ENCODE measurements at places on chromosomes 7 and 10. TPM values are rescaled to one million over a fixed set of nuclear protein-coding genes. Genes with fewer than 3 reads are reported as not detected.

SFRP4 gene
- 0.09 TPM for total RNA-seq

KIF11 gene
- 24.6 TPM for total RNA-seq

FAM237B gene
- not detected for total RNA-seq

IDI1 gene
- 28.6 TPM for total RNA-seq

LRRC18 gene
- not detected for total RNA-seq

KCNK18 gene
- not detected for total RNA-seq

TPK1 gene
- 11.1 TPM for total RNA-seq

TMEM140 gene
- 8.3 TPM for total RNA-seq

Data from endothelial cell of coronary artery (primary cell).